ENCODE measurements at places on chromosomes 1 and 21.

GRCh38 chr1:78145105-78145580 lies 99.4 kb downstream of the GIPC2 start:
- peak; percentile 33 for DNase-seq

- DNase-seq: no peak
These were observed 1.4 kb downstream of the PTPRF start for GRCh38 chr1:43531906-43532584.

- no peak for DNase-seq
These were observed 165.7 kb upstream of the IRF2BP2 start for GRCh38 chr1:234775477-234776246.

- DNase-seq: no peak
These were observed 69.7 kb upstream of the SPAG17 start for GRCh38 chr1:118254491-118255425.

DNA sequence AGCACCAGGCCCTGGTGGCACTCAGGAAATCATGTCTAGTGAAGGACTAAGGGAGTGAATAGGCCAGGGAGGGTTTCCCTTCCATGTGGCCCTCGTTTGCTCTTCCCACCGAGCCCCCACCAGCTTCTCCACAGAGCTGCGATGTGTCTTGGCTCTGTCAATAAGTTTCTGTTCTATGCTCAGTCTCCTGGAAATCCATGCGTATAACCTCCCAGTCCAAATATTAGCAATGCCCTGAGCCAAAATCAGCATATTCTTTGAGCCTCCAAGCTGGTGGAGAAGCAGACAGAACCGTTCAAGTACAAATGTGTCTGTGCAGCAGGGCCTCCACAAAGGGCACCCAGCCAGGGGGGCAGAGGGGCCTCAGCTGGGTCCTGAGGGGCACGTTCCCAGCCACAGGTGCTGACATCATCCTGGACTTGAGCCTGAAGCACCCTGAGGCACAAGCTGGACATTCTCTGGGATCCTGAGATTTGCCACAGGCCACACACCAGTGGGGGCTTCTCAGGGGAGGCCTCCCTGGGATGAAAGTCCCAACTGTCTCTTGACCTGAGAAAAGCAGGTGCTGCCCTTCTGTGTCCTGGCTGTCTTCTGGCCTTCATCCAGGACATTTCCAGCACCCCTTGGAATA lies 350.5 kb upstream of the VAMP3 start:
- no peak for DNase-seq

DNA sequence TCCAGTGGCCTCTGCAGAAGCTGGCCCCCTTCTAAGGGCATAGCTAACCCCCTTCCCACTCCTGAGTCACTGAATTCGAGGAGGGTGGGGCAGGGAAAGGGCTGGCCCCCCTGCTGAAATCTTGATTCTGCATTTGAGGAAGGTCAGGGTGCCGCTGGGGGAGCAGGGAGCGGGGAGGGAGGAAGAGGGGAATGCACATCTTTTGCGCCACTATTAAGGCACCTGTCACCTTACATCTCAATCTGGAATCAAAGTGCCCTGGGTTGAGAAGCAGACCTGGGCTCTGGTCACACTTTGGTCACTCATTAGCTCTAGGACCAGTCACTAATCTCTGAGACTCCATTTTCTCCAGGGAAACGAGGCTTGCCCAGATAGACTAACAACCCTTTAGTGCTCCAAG lies 62.0 kb downstream of the TOR1AIP2 start:
- DNase-seq: no peak

GRCh38 chr1:60059468-60059867 lies 14.1 kb downstream of the C1orf87 start:
- DNase-seq: no peak

GRCh38 chr1:150173141-150173585 lies 23.4 kb downstream of the PLEKHO1 start:
- no peak for DNase-seq

DNA sequence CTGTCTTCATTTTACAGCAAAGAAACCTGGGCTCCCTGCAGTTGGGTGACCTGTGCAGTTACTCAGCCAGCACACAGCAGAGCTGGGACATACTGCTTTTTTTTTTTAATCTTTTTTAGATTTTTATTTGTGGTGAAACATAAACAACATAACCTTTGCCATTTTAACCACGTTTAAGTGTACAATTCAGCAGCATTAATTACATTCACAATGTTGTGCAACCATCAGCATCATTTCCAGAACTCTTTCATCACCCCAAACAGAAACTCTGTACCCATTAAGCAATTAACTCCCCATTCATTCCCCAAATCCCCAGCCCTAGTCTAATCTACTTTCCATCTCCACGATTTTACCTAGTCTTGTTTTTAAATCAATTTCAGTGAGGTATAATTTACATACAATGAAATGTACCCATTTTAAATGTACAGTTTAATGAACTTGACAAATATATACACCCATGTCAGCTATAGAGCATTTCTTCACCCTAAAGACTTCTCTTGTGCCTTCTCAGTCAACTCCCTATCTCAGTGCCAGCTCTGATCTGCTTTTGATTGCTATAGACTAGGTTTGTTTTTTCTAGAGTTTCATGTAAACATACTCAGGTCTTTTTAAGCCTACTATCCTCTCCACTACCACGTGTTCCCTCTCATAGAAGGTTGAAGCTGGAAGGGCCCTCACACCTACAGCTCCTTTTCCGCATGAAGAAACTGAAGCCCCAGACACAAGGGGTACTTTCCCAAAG lies 37.8 kb upstream of the C8B start:
- DNase-seq: no peak

DNA sequence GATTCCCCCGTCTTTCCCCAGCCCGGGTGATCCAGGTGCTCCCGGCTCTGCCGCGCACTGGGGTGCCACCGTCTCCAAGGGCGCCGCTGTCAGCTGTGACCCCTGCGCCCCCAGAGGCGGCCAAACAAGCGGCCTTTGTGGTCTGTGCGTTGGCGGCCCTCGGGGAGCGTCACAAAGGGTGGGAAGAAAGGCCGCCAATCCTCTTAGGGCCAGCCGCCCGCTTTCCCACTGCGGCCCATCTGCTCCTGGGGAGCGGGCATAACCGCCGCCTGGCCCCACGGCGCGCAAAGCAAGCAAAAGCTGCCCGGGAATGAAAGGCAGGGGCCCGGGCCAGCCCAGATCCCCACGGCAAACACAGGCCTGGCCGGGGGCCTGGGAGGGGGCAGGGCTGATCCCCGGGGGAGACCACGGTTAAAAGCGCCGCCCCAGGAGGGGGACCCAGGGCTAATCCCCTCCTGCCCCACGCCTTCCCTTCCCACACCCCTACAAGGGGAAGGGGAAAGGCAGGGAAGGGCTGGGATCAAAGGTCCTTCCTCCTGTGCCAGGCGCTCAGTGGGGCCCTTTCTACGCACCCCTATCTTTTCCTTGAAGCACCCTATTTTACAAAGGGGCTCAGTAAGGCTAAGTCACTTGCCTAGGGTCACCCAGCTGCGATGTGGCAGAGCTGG lies 24.0 kb downstream of the C1QB start:
- no peak for DNase-seq

GRCh38 chr1:68608289-68608688 lies 111.4 kb upstream of the DEPDC1 start:
- no peak for DNase-seq

Measured in germinal center (tissue), 1 donor.